ENCODE measurements at places on chromosomes 16 and 17.

GRCh38 chr17:78624324-78625151 lies 47.3 kb upstream of the DNAH17 start:
- no peak for DNase-seq

- DNase-seq: no peak
Observed at GRCh38 chr16:967077-967541, 3.7 kb downstream of the LMF1 start.

DNA sequence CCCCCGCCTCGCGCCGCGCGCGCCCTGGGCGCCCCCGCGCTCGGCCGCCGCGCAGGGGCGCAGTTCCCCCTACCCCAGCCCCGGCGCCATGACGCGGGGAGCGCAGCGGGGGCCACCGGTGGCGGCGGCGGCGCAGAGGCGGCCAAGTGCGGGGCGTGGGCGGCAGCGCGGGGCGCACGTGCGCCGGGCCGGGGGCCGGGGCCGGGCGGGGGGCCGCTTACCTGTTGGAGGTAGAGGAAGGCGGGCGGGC lies 108.3 kb downstream of the ENGASE start:
- DNase-seq: no peak

GRCh38 chr16:22787466-22788192 lies 26.3 kb upstream of the HS3ST2 start:
- no peak for DNase-seq

DNA sequence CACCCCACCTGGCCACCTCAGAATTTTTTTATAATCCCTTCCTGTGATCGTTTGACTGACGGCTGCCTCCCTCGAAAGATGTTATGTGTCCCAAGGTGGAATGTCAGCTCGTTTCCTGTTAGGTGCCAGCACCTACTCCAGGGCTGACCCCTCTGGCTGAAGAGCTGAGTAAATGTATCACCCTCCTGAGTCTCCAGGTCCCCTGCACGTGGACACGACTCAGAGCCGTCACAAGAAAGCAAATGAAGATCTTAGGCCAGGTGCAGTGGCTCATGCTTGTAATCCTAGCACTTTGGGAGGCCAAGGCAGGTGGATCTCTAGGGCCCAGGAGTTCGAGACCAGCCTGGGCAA lies 273.2 kb downstream of the C16orf95 start:
- DNase-seq: no peak
